ENCODE measurements at places on chromosomes 3 and 15.

- no peak for DNase-seq
Observed at GRCh38 chr3:9638939-9639338, 10.4 kb upstream of the MTMR14 start.

DNA sequence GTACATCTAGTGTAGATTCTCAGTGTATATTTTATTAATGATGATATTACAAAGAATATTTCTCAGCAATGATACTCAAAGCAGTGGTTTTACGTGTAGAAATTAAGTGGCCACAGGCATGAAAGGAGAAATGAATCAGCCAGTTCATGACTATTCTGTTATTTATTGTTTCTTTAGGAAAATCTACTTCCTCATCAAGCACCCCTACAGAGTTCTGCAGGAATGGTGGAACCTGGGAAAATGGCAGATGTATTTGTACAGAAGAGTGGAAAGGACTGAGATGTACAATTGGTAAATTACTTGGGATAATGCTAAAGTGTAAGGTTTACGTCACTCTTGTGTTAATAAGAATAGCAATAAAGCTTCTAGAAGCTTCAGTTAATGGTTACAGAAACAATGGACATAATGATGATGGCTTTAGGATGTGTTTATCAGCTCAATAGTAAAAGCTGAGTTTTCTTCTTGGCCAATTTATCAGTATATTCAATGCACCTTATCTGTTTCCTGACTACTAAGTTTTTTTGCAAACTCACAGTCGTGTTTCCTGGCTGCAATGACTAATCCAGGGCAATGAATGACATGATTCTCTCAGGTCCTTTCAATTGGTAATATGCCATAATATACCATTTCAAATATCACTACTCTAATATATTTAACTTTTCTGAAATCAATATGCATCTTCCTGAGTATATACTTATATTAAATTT is 20.2 kb downstream of the ADGRG7 start:
- DNase-seq, result peak; percentile 15

DNA sequence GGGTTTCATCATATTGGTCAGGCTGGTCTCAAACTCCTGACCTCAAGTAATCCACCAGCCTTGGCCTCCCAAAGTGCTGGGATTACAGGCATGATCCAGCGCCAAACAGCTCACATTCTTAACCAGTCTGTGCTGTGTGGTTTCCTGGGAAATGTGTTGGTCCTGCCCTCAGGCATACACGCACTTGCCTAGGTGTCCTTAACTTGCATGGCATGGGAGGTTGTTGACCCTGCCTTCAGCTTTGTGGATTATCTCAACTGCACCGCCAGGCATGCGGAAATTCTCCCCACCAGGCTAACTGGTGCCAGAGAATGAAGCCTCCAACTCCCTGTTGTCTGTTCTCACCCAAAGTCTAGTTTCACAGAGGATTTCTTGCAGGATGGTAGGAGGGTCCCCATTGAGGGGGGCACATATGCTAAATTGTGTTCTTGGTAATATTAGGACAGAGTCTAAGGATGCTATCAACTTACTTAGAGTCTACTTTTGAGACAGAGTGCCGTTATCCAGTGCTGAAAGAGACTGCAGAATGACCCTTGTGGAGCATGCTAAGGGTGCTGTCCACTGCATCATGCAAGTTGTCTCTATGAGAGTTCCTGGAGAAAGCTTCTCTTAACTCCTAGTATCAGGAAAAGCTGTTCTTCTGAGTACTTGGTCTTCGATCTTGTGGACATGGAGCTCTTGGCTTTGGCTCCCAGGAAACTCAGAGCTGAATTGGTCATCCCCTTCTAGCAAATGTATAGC is 61.6 kb upstream of the EIF1B start:
- DNase-seq, result no peak

DNA sequence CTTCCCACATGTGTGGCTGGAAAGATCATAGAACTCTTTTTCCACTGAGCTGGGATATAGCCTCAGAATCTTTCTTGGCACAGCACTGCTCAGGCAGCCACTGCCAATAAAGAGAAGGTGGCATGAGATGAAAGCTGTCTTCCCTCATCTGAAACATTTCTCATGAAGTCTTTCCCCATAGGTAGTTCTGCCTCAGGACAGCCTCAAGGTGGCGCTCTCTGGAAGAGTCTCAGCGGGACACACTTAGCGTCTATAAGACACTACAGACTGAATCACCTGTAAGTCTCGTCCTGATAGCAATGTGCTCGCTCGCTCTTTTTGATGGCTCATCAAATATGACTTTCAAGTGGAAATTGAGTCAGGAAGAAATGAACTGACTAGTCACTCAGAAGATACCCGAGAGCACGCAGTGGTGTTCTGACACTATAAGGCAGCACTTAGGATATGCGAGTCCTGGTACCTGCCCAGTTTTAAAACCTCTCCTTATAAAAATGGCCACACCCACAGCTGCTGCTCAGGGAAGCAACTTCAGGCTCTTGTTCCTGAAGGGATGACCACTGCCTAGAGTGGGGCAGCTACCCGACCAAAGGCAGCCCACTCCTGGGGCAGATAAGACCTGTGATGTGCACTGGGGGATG is 269.5 kb downstream of the SUCLG2 start:
- peak; percentile 36 for DNase-seq

GRCh38 chr15:31111091-31111647 is 9.6 kb upstream of the TRPM1 start:
- DNase-seq, result no peak

Measured in activated CD8-positive, alpha-beta T cell treated with anti-CD3 and anti-CD28 coated beads for 36 hours (primary cell).